ENCODE measurements at places on chromosomes 4 and X.

DNA sequence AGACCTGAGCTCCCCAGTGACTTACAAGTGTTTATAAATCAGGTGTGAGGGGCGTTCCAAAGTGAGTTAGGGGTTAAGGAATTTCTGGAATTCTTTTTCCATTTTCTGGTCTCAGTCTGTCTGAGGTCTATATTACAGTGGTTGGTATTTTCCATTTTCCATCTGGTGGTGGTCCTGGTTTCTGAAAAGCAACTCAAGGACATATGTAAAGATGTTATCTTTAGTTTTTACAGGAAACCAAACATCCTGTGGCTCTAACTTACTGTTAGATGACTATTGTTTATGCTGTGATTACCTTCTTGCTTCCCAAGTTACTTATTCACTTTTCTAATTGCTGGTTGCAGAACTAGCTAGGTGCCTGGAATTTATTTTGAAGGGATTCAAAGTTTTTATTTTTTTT, 53.5 kb upstream of the IL21 start:
- no peak for DNase-seq

- no peak for DNase-seq
Measured at GRCh38 chr4:107858158-107858742, 33.5 kb downstream of the SGMS2 start.

DNA sequence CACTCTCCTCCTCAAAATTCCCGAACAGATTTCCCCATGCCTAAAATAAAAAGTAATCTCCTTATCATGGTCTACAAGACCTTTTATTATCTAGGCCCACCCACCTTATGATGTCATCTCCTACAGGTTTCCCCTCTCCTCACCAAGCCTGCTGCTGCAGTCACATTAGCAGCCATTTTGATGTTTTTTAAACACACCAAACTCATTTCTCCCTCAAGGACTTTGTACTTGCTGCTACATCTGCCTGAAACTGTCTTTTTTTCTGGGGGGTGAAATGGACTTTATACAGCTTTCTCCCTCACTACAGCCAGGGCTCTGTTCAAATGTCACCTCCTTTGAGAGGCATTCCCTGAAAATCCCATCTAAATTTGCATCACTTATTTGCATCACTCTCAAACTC, 90.2 kb upstream of the TAB3 start:
- DNase-seq = no peak

DNA sequence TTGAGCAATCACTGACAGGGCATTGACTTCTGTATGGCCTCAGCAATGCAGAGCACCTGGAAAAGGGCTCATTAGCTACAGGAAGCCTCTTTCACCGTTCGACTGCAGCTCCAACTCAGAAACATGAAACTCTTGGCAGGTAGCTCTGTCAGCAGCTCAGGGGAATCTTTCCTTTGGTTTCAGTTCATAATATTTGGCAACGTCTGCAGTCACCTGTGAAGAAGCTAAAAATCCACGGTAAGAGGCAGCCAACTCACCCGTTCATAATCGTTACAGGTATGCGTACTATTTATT, 354.9 kb downstream of the CAMK2D start:
- DNase-seq = no peak

DNA sequence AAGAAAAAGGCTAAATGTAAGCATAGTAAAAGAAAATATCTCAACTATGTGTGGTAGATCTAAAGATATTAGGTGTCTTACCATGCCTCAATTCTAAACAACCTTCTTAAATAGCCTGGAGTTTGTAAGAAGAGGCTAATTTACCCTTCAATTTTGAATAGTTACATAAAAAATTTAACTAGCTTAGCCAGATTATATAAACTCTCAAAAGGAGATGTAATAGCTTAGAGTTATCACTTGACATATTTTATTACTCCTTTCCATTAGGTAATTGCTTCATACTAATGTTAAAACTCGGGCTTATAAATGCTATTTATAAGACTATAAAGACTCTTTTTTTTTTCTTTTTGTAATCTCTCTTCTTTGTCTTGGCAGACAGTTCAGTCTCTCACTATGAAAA, 297.5 kb upstream of the PABPC4L start:
- no peak for DNase-seq

GRCh38 chrX:25548811-25549210, 533.0 kb upstream of the ARX start:
- no peak for DNase-seq

Data from lower leg skin (tissue), 4 donors.